ENCODE measurements at places on chromosomes 5 and 9.

DNA sequence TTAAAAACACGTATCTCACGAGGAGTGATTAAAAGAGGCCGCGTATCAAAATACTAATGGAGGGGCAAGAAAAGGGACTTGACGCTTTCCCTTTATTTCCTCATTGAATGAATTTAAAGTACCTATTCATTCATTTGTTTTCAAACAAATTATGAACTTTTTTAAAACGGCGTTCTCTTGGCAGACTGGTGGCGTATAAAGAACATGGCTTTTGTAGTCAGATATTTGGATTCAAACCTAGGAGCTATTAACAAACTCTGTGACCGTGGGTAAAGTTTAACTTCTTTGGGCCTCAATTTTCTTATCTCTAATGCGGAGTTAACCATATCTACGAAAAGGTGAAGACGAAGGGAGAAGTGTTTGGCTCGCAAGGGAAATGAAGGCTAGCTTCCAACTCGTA is 876 bp downstream of the CAAP1 start:
- DNase-seq: peak; percentile 23

DNA sequence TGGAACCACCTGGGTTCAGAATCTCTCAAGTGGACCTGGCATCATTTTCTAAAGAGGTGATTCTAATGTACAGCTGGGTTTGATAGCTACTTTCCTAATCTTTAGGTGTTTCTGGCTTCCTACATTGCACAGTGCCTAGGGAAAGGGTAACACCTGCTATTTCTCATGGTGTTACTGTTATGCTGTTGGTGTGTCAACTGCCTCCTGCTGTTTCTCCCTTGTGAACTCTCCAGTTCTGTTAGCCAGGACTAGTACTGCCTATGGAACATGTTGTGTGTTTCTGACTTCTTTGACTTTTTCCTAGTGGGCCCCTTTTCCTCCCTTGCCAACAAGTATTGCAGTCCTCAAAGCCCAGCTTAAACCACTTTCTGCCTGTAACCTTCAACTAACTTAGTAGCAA is 5.5 kb downstream of the ARHGEF28 start:
- DNase-seq: no peak

GRCh38 chr5:96258692-96259091 is 174.4 kb downstream of the PCSK1 start:
- no peak for DNase-seq

GRCh38 chr9:133563291-133563796 is 28.8 kb downstream of the ADAMTSL2 start:
- no peak for DNase-seq

GRCh38 chr5:89396278-89396954 is 513.4 kb upstream of the MEF2C start:
- peak; percentile 27 for DNase-seq

DNA sequence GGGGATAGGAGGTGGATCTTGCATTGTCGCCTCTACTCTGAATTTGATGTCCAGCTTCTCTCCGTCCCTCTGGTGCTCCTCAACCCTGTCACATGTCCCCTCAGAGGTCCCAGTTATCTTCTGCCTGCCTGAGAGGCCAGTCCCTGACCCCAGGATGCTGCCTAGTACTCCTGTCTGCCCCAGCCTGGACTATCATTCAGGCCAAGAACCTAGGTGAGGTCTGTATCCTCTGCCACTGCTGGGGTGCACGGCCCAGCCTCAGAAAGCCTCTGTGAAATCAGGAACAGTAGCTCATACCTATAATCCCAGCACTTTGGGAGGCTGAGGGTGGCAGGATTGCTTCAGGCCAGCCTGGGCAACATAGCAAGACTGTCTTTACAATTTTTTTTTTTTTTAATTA is 8.6 kb downstream of the SPINK4 start:
- no peak for DNase-seq

GRCh38 chr5:1536322-1536845 is 12.6 kb upstream of the LPCAT1 start:
- no peak for DNase-seq

GRCh38 chr5:136699651-136700050 is 334.3 kb upstream of the TRPC7 start:
- no peak for DNase-seq

DNA sequence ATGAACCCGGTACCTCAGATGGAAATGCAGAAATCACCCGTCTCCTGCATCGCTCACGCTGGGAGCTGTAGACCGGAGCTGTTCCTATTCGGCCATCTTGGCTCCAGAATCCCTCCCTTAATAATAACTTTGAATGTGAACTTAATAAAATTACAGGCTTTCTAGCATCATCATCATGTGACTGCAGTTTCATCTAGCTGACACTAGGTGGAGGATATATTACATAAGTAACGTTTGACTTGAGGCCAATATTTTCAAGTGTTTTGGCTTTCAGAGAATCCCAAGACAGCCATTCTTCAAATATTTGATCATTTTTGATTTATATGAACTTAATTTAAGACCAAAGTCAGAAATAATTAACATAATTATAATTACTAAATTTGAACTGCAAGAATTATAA is 474.9 kb upstream of the CDH10 start:
- DNase-seq: no peak

DNA sequence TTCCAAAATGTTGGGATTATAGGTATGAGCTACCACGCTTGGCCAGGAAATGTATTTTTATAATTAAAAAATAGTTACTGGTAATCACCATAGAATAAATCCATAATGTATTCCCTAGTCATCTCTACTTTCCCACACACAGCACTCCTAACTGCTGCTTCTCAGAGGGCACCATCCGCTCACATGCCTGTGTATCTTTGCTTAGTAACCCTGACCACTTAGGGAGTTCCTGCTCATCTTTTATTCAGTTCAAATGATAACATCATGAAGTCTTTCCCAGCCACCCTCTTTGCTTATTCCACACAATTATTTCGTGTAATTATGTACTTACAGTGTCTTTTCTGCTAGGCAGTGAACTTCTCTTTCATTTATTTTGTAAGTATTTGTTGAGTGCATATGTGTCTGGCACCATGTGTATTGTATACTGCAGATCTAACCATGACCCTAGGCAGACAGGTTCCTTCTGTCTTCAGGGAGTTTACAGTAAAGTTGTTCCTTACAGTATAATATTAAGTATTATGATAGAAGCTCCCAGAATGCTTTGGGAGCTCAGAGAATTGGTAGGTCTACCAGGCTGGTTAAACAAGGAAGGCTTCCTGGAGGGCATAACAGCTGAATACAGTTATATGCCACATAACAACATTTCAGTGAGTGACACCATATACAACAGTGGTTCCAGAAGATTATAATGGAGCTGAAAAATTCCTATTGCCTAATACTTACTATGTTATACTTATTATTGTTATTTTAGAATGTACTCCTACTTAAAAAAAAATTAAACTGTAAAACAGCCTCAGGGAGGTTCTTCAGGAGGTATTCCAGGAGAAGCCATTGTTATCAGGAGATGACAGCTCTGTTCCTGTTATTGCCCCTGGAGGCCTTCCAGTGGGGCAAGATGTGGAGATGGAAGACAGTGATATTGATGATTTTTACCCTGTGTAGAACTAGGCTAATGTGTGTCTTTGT is 39.2 kb downstream of the DCAF10 start:
- peak; percentile 20 for DNase-seq

- DNase-seq: peak; percentile 67
Measured at GRCh38 chr5:164202338-164202737, 696.9 kb downstream of the MAT2B start.

DNA sequence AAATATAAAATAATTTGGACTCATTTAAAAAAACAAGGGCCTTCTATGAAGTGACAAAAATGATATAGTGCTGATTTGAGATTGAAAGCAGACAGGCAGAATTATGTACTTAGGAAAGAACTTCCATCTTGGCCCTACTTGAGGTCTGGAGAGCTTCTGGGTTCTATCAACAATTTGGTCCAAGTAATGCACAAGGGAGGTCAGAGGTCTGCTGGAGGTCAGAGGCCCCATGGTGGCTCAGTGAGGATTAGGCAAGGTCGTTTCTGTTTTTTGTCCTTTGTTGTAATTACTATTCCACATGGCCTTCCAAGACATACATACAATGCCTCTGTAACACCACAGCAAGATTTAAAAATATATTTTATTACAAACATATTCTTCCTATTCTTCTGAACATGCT is 37.2 kb downstream of the NUDT12 start:
- no peak for DNase-seq
